ENCODE measurements at places on chromosomes 7 and 10.

GRCh38 chr7:37390114-37390513, 58.5 kb downstream of the ELMO1 start:
- no peak for DNase-seq

GRCh38 chr7:156560075-156560474, 80.5 kb upstream of the RNF32 start:
- no peak for DNase-seq

- DNase-seq: peak; percentile 34
These were observed 756.0 kb downstream of the KCNMA1 start for GRCh38 chr10:76881477-76882220.

- no peak for DNase-seq
These were observed 36.3 kb upstream of the IKZF1 start for GRCh38 chr7:50268223-50268622.

DNA sequence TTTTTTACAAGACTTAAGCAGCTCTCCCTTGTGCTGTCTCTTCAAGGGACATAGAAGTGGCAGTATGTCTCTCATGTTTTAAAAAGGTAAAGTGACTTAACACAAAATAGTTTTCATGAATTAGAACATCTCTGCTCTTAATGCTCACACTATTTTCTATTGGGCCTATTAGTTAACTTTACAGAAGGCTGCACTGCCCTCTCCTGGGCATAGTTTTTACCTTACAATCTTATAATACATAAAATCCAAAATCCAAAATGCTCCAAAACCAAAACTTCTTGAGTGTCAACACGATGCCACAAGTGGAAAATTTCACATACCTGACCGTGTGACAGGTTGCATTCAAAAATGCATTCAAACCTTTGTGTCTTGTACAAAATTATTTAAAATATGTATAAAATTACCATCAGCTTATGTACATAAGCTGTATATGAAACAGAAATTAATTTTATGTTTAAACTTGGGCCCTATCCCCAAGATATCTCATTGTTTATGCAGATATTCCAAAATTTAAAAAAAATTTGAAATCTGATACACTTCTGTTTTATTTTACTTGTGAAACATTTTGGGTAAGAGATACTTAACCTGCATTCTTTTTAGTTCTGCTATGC, 25.8 kb downstream of the TES start:
- DNase-seq: peak; percentile 63

DNA sequence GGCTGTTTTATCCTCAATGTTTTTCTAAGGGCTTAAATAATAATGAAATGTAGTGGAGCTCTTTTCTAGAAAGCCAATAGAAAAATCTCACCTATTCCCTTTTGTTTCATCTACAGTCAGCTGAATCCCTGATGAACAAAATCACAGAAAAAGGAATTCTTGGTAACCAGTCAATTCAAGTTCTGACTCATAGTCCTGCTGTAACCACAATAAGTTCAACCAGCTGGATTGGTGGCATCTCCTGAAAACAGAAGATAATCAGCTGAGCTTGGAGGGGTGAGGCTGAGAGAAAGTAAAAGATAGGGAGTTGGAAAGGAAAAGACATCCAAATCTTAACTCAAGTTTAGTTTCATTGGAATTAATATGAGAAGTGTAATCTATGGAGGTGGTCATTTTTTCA, 772.1 kb downstream of the CCSER2 start:
- no peak for DNase-seq

DNA sequence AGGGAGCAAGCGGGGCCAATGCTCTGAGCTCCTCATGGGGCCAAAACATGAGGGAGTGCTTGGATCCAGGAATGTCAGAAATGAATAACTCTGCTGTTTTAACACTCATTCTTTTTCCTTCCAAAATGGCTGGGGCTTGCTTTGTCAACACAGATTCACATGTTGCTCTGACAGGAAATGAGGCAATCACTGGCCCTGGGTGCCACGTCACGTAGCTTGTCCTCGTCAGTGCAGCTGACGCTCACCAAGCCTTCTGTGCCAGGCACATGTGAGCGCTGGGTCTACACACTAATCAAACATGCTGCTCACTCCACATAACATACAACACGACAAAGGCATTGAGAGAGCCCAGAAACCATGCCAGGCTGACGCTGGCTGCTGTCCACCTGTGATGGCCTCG, 198.9 kb downstream of the WDR37 start:
- no peak for DNase-seq

DNA sequence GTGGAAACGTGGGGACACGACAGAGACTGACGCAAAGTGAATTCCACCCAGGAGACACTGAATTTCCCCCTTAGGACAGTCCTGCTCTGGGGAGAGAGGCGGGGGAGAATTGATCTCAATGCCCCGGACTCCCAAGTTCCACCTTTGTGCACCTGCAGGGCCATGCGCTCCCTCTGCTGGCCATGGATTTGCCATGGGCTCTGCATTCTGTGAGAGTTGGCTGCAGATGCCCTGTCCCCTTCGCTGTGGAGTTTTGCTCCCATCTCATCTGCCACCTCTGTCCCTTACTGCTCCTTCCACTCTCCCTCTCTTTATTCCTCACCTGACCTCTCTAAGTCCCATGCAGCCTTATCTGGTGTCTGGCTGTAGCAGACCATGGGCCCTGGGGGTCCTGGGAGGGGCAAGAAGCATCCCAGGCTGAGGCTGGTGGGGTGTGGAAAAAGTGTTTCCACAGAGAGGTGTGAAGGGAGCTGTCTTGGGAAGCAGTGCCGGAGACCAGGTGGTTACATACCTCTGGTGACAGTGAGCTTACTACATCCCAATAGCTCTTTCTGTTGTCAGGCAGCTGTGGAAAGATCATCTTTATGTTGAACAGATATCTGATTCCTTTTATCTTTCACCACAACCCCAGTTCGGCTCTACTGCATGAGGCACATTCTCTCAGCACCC, 14.3 kb downstream of the GHRHR start:
- DNase-seq: no peak

GRCh38 chr7:38163671-38164070, 14.4 kb upstream of the STARD3NL start:
- DNase-seq: no peak

GRCh38 chr7:137110091-137110509, 233.4 kb downstream of the PTN start:
- DNase-seq: peak; percentile 49

GRCh38 chr10:5284311-5285057, 80.3 kb upstream of the UCN3 start:
- DNase-seq: peak; percentile 58

DNA sequence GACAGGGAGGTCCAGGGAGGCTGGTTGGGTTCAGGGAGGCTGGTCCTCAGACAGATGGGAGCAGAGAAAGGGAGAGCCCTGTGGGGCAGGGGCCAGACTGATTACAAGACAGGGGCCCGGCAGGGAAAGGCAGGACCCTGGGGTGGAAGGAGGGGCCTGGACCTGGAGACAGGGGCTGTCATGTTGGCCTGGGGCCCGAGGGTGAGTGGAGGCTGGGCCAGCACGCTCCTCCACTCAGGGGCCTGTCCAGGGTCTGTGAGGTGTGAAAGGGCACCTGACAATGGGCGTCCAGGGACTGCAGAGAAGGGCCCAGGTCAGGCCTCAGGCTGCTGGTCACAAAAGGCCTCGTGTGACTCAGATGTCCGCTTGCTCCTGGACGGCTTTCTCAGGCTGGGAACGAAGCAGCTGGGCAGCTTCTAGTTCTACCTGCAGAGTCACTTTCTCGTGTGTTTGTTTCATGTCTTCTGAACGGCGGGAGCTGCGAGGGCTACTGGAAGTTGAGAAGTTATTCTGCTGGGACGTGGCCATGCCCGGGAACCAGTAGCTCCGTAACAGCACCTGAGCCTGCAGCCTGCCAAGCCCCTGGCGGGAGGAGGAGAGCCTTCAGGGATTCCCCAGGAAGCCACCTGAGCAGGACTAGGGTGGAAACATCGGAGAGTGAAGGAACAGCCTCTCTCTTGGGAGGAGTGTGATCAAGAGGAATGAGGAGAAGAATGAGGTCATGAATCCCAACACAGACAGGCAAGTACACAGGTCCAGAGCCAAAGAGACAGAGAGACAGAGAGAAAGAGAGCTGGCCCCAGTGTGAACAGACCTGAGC, 65.8 kb downstream of the KLF6 start:
- no peak for DNase-seq

GRCh38 chr7:131370523-131370968, 42.9 kb downstream of the MKLN1 start:
- peak; percentile 66 for DNase-seq

DNA sequence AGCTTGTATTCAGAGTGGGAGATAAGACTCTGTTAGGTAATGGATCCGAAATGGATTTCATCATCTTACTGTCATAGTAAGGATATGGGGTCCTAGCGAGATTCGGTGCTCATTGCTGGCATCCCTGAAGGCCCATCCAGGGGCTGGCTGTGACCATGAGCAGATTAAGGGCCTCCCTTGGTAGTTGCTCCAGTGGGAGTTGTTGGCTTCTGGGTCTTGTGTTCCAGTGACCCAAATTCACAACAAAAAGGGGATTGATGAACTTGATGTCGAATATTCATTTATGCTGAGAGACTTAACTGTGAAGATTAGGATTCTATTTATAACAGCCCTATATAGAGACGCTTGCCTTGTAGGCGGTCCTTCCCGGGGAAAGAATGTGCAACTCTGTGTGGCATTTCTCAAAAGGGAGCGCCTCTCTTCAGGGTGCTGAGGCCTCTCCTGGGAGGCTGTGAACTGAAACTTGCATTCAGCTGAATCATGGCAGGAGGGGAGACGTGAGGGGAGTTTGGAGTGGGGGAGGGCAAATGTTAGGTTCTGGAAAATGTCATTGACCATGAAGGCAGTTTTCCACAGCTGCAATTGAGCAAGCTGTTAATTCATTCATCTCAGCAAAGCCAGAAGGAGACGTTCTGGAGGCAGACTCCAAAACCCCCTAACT, 233.1 kb upstream of the FZD8 start:
- DNase-seq: no peak

GRCh38 chr10:126583552-126584200, 86.8 kb downstream of the C10orf90 start:
- DNase-seq: no peak

GRCh38 chr10:79378647-79379511, 31.6 kb downstream of the PPIF start:
- DNase-seq: no peak

GRCh38 chr10:112721080-112721698, 228.9 kb upstream of the TCF7L2 start:
- peak; percentile 47 for DNase-seq

DNA sequence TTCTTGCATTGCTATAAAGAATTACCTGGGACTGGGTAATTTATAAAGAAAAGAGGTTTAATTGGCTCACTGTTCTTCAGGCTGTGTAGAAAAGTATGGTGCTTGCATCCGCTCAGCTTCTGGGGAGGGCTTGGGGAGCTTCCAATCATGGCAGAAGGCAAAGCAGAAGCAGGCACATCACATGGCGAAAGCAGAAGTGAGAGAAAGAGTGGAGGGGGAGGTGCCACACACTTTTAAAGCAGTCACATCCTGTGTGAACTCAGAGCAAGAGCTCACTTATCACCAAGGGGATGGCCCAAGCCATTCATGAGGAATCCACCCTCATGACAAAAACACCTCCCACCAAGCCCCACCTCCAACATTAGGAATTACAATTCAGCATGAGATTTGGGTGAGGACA, 303.5 kb downstream of the OTUD1 start:
- no peak for DNase-seq

DNA sequence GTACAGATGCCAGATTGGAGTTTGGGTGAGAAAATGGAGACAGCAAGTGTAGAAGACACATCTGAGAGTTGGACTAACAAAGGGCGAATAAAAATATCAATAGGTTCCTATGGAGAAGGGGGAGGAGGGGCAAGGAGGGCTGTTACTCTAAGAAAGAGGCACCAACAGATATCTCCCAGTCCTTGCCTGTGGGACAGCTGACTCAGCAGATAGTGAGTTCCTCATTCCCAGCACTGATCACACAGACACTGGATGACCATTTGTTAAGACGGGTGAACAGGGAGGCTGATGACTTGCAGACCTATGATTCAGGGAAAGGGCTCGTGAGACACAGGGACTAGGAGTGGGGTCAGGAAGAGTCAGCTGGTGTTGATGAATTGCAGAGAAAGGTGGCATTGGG, 5.7 kb upstream of the PRR15 start:
- peak; percentile 16 for DNase-seq

- no peak for DNase-seq
These were observed 3.9 kb downstream of the MYL10 start for GRCh38 chr7:101625031-101625791.

DNA sequence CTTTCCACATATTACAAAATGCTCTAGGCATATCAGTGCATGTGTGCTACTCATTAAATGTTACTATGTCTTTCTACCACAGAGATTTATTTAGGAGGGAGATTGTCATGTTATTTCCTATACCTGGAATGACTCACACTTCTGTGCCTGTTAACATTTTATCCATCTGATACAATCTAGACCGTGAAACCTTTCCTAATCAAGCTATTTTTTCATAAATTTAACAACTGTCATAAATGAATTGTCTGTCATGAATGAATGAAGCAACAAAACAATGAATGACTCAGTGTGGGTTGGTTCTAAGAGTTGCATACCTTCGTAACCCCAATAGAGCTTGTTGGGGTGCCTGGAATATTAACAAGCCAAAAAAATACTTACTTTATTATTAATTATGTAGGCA, 554.3 kb downstream of the GRM8 start:
- no peak for DNase-seq

DNA sequence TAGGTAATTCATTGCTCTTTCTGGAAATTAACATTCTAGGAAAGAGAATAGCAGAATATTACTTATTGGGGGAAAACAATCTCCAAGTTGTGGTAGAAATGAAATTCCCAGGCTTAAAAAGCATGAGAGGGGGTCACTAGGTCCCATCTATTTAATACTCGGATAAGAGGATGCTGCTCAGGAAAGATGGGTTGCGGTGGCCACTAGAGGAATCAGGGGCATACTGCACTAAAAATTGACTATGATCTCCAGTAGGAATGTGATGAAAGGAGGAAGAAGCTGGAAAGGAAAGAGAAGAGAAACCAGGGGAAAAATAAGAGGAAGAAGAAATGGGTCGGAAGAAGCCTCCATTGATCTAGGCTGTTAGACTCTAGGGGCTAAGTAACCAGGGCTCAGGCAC, 192.8 kb downstream of the GPAM start:
- peak; percentile 20 for DNase-seq

- no peak for DNase-seq
These were observed 15.3 kb downstream of the KCNH2 start for GRCh38 chr7:150962553-150963399.

DNA sequence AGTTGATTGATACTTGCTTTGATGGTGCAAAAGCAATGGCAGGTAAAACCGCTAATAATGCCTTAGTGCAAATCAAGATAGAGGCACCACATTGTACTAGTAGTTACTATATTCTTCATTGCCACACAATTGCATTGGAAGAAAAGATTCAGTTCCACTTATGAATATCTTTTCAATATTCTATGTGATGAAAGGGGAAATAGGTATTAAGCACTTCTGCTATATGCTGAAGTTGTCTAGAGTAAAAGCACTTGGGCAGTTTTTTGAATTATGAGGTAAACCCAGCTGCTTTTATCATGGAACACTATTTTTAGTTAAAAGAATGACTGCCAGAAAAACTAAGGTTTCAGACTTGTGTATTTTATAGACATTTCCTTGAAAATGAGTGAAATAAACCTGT, 15.5 kb downstream of the ENTPD7 start:
- DNase-seq: no peak
